Smooth muscle cell of the umbilical artery (primary cell): ENCODE measurements at places on chromosomes 16 and 17. TPM values are rescaled to one million over a fixed set of nuclear protein-coding genes. Genes with fewer than 3 reads are reported as not detected.

Gene FOXN1
- total RNA-seq = not detected in 2 replicates

Gene HIC1
- 42.5 and 67.7 TPM in 2 replicates for total RNA-seq

Gene TEX19
- not detected in 2 replicates for total RNA-seq

Gene SLC43A2
- total RNA-seq = 5.0 and 6.2 TPM in 2 replicates

Gene AGRP
- total RNA-seq = not detected in 2 replicates

Gene CACNA1H
- 1.2 and 3.0 TPM in 2 replicates for total RNA-seq

Gene NPIPB8
- 0.14 TPM in 1 of 2 replicates, not detected in the other for total RNA-seq

Gene LGALS9C
- total RNA-seq = not detected in 2 replicates

Gene ZNF830
- total RNA-seq = 11.3 and 12.8 TPM in 2 replicates

Gene PPP1R27
- total RNA-seq = 0.09 TPM in 1 of 2 replicates, not detected in the other

Gene CMTM2
- total RNA-seq = not detected in 2 replicates

Gene CTRL
- total RNA-seq = under 0.01 and 0.51 TPM in 2 replicates

Gene CCL4
- not detected in 2 replicates for total RNA-seq

Gene WNK4
- 1.5 and 5.3 TPM in 2 replicates for total RNA-seq

Gene TEKT5
- total RNA-seq = not detected in 2 replicates

Gene SERPINF2
- total RNA-seq = not detected in 2 replicates

Gene CACNG1
- total RNA-seq = not detected in 2 replicates

Gene CACNG5
- not detected in 2 replicates for total RNA-seq

Gene RNF227
- total RNA-seq = 5.1 and 9.2 TPM in 2 replicates

Gene CYB5D1
- total RNA-seq = 13.4 and 17.2 TPM in 2 replicates

Gene ABHD15
- 8.0 and 8.8 TPM in 2 replicates for total RNA-seq

Gene MLYCD
- 3.4 and 4.5 TPM in 2 replicates for total RNA-seq

Gene SLC35G6
- total RNA-seq = not detected in 2 replicates

Gene ABCC11
- total RNA-seq = 0.05 TPM in 1 of 2 replicates, not detected in the other

Gene CCL14
- total RNA-seq = not detected in 2 replicates

Gene EVI2B
- total RNA-seq = not detected in 2 replicates

Gene RPTOR
- total RNA-seq = 24.6 and 45.2 TPM in 2 replicates

Gene ZNF423
- under 0.01 and 0.09 TPM in 2 replicates for total RNA-seq

Gene ABCA8
- 43.0 and 80.8 TPM in 2 replicates for total RNA-seq

Gene NOXO1
- total RNA-seq = under 0.01 and 0.28 TPM in 2 replicates

Gene AOC2
- 0.59 and 0.69 TPM in 2 replicates for total RNA-seq

Gene HSPB9
- 0.14 TPM in 1 of 2 replicates, not detected in the other for total RNA-seq

Gene ABCA9
- 1.8 TPM in 2 replicates for total RNA-seq

Gene FOXO3B
- 3.6 and 5.5 TPM in 2 replicates for total RNA-seq

Gene WSCD1
- total RNA-seq = 0.05 and 0.30 TPM in 2 replicates

Gene HSF4
- total RNA-seq = 6.5 and 7.9 TPM in 2 replicates

Gene MT1F
- total RNA-seq = not detected in 2 replicates

Gene CCL23
- not detected in 2 replicates for total RNA-seq

Gene CARD14
- total RNA-seq = 0.09 TPM in 1 of 2 replicates, not detected in the other

Gene SPNS2
- total RNA-seq = 0.37 and 0.89 TPM in 2 replicates

Gene CTRB2
- total RNA-seq = not detected in 2 replicates

Gene KRTAP1-1
- total RNA-seq = not detected in 2 replicates

Gene TACO1
- total RNA-seq = 12.5 and 17.2 TPM in 2 replicates
